ENCODE measurements at places on chromosomes 3 and 15.

- DNase-seq, result no peak
Measured at GRCh38 chr3:197706658-197707057, 30.0 kb downstream of the RUBCN start.

GRCh38 chr3:85838921-85839320 lies 880.1 kb downstream of the CADM2 start:
- DNase-seq, result no peak

GRCh38 chr3:15805756-15806266 lies 8.0 kb upstream of the ANKRD28 start:
- DNase-seq, result no peak

DNA sequence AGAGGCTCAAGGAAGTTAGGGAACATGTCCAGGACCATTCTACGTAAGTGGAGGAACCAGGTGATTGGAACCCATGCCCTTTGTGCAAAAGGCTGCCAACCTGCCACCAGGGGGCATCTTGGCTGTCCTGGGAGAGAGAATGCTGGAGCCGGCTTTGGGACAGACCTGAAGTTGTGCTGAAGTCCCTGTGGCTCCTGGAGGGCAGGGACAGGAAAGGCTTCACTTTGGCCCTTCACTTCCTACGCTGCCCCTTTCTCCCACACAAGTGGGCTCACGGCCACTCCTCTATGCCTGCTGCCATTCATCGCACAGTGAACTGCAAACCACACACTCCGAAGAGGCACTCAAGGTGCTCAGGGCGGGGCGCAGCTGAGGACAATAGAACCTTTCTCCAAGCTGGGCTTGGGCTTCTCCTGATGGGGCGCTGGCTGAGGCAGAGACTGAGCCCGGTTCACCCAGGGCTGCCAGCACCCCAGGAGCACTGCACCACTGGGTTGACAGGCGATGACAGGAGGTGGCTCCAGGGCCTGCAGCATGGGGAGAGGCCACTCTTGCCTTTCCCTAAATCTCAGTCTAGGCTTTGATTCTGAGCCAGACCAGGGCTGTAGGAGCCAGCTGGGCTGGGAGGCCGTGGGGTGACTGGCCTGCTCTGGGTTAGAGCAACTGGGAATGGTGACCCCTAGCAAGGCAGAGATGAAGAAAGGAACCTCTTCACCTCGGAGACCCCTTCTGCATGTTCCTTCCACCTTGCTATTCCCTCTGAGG lies 8.4 kb downstream of the SHF start:
- DNase-seq, result no peak

GRCh38 chr3:190381441-190381840 lies 6.5 kb upstream of the CLDN16 start:
- DNase-seq, result no peak

GRCh38 chr3:45832699-45833098 lies 9.2 kb downstream of the LZTFL1 start:
- no peak for DNase-seq

GRCh38 chr3:45978006-45978761 lies 17.4 kb downstream of the FYCO1 start:
- no peak for DNase-seq

GRCh38 chr3:144010371-144010770 lies 38.7 kb downstream of the DIPK2A start:
- DNase-seq, result no peak

DNA sequence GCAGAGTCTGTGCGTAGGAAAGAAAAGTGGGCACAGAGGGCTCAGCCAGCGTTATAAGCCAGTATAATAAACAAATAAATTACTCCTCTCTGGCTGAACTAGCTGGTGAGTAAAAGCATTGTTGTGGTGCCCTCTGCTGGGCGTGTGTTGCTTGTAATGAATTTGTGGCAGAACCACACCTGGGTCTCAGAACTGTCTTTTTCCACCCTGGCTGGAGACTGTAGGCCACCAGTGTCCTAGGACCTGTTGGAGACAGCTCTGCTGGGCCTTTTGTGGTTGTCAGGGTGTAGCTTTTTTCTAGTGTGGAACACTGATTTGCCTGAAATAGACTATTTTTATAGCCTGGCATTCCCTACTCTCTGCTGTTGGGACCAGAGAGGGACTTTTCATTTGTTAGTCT lies 130.5 kb upstream of the EIF1B start:
- DNase-seq, result peak; percentile 82

GRCh38 chr3:24137958-24138875 lies 193.1 kb downstream of the NR1D2 start:
- DNase-seq, result no peak

- peak; percentile 17 for DNase-seq
Measured at GRCh38 chr15:85754989-85755388, 39.7 kb downstream of the KLHL25 start.

DNA sequence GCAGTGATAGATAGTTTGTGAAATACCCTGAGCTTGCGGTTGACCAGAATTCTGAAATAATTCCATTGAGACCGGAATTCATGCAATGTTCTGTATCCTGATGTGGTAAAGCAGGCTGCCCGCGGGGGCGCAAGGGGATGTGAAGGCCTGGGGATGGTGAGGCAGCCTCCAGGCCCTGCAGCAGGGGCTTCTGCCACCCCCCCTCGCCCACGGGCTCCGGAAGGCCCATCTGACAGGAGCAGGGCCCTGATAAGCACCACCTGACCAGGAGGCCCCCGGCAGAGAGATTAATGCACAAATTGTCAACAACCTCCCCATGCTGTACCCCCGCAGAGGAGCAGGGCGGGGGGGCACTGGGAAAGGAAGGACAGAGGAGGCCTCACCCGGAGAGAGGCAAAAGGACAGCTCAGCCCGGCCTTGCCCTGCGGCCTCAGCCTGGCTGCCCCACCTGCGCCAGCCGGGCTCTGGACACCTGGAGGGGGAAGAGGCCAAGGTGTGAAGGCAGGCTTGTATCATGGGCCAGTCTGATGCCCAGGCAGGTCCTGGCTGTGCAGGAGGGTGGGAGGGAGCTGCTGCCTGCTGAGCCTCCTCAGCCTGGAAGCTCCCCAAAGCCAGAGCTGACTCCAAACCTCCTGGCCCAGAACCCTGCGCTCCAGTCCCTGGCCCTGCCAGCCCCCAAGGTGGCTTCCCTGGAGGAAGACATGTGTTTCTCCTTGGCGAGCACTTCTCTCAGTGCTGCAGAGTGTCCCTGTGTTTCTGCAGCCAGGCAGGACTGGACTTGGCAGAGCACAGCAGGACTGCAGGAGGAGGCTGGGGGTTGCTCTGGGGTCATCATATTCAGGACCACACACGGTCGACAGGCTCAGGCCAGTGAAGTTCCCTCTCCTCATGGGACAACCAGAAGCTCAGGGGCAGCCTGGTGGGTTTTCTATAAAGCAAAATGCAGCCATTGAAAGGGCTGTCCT lies 46.5 kb downstream of the RPN1 start:
- no peak for DNase-seq

- DNase-seq, result no peak
Measured at GRCh38 chr3:46467562-46467961, 2.9 kb upstream of the LTF start.

- DNase-seq, result peak; percentile 2
Measured at GRCh38 chr3:121957674-121958415, 63.6 kb downstream of the SLC15A2 start.

DNA sequence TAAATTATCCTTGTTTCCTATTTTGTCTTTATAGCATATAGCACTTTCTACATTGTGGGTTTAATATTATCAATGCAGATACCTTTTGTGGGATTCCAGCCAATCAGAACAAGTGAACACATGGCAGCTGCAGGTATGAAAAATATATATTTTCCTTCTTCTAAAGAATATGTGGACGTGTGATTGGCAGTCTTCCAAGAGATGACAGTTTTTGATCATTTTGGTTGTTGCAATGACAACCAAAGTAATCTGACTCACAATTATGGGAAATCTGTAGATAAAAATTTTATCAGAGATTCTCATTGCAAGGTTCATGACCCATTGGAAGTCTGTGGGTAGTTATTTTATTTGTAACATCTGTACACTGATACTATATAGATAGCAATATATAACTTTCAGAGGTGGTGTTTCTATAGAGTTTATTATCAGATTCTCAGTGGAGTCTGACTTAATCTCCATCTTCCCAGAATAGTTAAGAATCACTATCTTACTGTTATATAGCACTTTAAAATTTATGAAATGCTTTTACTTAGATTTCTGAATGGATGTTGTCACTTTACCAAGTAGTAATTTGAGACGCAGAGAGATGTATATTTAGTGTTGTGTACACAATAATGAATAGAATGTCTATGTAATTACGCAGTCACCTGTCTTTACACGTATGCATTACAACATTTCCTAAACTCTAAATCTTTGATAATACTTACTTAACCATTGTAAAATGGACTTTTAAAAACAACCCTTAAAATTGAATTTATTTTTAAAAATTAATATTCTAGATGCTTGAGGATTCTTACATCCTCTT lies 82.5 kb downstream of the STT3B start:
- no peak for DNase-seq

GRCh38 chr3:157857440-157857839 lies 248.8 kb downstream of the SHOX2 start:
- no peak for DNase-seq

DNA sequence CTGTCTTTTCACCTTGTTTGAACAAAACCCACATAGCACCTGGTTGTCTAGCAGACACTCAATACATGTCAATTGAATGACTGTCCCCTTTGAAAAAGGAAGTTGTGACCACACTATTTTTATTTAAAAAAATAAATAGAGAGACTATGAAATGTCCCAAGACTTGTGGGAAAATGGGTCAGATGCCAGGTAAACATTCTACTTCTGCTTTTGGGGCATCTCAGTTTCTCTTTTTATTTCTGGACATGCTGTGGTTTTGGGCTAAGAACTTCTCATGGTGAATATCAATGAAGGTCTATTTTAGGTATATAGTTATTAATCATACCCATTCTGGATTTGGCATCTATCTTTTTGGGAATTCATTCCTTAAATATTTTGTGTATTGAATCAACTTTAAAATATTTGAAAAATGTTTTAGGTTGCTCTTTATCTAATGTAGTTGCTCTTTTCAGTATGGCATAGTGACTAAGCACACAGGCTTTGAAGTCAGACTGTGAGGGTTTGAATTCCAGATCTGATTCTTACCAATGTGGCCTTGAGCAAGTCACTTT lies 4.4 kb downstream of the TMEM45A start:
- DNase-seq, result no peak

DNA sequence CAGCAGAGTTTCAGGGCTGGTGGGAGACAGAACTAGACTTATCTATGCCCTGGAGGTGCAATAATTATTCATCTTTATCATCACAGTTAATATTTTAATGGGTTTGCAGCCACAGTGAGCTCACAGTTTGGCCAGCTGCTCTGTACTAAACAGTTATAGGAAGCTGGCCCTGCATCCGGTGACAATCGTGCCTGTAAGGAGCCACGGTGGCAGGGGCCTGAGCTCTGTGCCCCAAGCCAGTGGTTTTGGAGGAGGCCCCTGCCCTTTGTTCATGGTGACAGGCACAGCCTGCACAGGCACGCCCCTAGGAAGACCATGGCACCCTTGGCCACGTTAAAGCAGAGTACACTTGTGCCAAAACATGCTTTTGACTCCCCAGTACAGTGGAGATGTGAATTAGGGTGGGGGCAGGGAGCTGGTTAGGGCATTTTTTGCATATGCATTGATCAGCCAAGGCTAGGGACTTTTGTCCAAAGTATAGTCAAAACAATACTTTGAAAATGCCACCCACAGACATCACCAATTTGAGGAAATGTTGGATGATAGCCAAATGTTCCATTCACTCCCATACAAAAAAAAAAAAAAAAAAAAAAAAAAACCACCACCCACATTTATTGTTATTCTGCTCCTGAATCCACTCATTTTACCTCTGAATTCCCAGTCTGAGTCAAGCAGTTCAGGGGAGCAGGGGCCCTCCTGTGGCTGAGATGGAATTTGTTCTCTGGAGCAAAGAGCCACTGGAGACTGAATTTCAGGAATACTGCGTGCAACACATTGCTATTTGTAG lies 3.4 kb upstream of the RFTN1 start:
- DNase-seq, result no peak

GRCh38 chr3:155015776-155016436 lies 64.2 kb upstream of the MME start:
- no peak for DNase-seq

DNA sequence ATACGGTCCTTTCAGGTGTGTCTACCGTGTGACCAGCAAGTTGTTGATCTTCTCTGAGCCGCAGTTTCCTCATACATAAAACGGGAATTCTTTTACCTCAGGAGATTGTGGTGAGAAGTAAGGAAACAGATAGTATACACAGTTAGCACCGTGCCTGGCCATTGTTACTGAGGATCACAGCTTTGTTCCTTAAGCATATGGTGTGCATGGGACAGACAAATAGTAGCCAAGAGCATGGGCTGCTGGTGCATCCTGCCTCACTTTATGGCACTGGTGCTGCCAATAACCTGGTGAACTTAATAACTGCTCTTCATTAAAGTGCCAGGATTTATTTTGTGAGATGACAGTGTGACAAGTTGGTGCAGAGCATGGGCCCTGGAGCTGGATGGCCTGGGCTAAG lies 86.3 kb downstream of the PDCD6IP start:
- no peak for DNase-seq

- DNase-seq, result no peak
Measured at GRCh38 chr3:9930804-9931418, 2.7 kb upstream of the CRELD1 start.

- no peak for DNase-seq
Measured at GRCh38 chr3:55790596-55791350, 303.7 kb upstream of the WNT5A start.

DNA sequence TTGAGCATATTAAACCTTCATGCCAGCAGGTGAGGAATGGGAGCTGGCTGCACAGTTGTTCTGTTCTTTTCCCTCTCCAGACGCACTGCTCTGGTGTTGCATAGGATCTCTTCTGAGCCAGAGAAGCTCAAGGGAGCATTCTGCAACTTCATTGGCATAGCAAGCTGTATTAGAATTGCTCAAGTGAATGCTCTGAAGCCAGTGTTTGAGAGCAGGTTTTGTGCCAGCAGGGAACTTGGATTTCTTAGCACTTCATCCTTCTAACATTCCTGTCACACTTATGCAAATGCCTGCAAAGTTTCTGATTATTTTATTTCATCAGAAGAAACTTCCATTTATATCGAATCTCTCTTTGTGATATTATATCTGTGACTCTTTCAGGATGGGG lies 366.6 kb downstream of the AGBL1 start:
- no peak for DNase-seq

DNA sequence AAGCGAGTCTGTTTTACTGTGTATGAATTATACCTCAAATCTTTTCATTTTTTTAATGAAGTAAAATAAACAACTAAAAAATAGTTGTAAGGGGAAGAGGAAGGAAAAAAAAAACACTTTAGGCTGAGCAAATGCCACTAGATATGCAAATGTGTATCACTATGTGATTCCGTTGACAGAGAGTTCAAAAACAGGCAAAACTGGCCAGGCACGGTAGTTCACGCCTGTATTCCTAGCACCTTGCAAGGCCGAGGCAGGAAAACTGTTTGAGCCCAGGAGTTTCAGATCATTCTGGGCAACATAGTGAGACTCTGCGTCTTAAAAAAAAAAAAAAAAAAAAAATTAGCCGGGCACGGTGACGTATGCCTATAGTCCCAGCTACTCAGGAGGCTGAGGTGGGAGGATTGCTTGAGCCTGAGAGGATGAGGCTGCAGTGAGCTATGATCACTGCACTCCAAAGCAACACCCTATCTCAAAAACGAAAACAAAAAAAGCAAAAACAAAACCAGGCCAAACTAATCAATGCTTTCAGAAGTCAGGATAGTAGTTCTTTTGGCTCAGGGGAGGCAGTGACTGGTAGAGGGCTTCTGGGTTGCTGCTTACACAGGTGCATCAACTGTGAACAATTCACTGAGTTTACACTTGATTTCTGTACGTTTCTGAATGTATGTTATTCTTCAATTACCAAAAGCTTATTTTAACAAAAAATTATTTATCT lies 7.4 kb downstream of the PRC1 start:
- DNase-seq, result no peak
